ENCODE measurements at places on chromosomes 11 and 22. TPM values are rescaled to one million over a fixed set of nuclear protein-coding genes. Genes with fewer than 3 reads are reported as not detected.

The MMP8 gene
- 0.13 TPM for total RNA-seq

The UCP3 gene
- total RNA-seq, result 489 TPM

- no peak overlapping the region for H3K4me3 ChIP-seq
- no peak overlapping the region for H3K27ac ChIP-seq
- H3K27me3 ChIP-seq, result no peaks in the 10 kb centered on the region
- DNase-seq, result no peak
- peaks cover 45% of the 10 kb centered on the region for H3K4me1 ChIP-seq
Measured at GRCh38 chr22:32480238-32480637, 5.6 kb downstream of the FBXO7 start.

DNA sequence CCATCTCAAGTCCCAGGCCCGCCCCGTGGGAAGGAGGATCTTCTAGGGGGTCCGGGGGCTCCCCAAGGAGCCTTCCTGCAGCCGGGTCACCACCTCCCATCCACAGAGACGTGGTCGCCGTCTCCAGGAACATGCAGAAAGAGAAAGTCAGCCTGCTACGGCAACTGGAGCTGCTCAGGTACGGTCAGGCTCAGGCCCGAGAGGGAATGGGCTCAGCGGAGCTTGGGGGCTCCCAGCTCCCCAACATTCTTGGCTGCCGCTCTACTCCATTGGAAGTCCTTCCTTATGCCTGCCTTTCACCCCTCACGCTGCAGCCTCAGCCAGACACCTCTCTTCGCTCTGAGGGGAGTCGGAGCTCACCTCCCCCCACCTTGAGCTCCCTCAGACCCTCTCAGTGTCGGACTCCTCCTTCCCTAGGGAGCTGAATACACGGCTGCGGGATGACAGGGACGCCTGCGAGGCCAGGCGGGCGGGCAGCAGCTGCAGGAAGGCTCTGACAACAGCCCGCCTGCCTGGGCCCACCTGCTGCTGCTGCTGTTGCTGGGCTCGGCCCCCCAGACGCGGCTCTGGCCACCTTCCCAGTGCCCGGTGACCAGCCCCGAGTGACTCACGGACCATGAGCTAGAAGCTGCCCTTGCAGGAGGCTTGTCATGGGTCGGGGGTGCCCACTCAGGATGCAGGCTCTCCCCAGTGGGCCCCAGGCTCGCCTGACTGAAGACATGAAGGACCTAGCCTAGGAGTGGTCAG lies 1.5 kb upstream of the CD151 start:
- no peak overlapping the region for H3K4me3 ChIP-seq
- no peak overlapping the region for H3K27ac ChIP-seq
- peaks cover 13% of the 10 kb centered on the region for H3K27me3 ChIP-seq
- no peak for DNase-seq
- peaks cover 44% of the 10 kb centered on the region for H3K4me1 ChIP-seq

DNA sequence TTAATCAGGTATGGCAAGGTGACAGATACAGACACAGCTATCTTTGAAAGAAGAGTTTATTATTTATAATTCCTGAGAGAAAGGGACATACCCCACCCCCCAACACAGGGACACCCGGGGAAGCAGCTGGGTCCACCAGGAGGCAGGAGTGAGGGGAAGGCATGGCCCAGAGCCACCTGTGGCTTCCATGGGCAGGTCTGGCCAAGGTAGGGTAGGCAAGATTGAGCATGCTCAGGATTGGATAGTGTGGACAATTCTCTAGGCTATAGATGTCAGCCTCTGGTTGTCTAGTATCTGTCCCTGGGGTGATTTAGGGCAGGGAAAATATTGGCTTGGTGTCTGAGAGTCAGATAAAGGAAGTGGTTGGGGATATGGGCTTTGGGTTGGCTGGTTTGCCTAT lies 27.5 kb upstream of the SMIM35 start:
- no peaks in the 10 kb centered on the region for H3K27me3 ChIP-seq
- DNase-seq, result no peak
- H3K27ac ChIP-seq, result no peak overlapping the region
- H3K36me3 ChIP-seq, result no peaks in the 10 kb centered on the region

The OTOG gene
- not detected for total RNA-seq

GRCh38 chr22:41315586-41315985 lies 14.3 kb downstream of the ZC3H7B start:
- no peaks in the 10 kb centered on the region for H3K27me3 ChIP-seq
- no peaks in the 10 kb centered on the region for H3K36me3 ChIP-seq
- DNase-seq, result no peak
- H3K4me1 ChIP-seq, result peaks cover 12% of the 10 kb centered on the region

The SEPTIN3 gene
- not detected for total RNA-seq

GRCh38 chr11:83403691-83404389 lies 117.7 kb upstream of the CCDC90B start:
- H3K4me1 ChIP-seq, result no peaks in the 10 kb centered on the region
- H3K4me3 ChIP-seq, result no peak overlapping the region
- H3K27me3 ChIP-seq, result no peaks in the 10 kb centered on the region
- no peak overlapping the region for H3K27ac ChIP-seq

The GLB1L2 gene
- total RNA-seq, result not detected
